AML-193 (cell line): ENCODE measurements at places on chromosomes 1 and 21.

DNA sequence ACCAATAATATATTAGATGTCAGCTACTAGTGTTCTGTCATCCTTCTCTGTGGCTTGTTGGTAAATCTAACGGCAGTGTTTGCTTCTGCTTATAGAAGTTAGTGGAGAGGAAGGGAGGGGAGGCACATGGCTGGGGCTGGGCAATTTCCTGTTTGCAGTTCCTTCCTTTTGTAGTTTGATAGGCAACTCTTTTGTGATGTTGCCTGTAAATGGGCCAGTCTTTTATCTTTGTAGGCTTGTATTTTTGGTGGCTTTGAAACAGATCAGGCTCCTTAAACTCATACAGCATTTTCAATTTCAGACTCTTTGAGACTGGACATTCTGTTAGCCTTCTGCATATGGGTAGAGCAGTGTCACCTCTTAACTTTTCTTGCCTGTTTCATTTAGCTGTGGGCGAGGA is 48.1 kb downstream of the CDC14A start:
- DNase-seq = peak; percentile 90

DNA sequence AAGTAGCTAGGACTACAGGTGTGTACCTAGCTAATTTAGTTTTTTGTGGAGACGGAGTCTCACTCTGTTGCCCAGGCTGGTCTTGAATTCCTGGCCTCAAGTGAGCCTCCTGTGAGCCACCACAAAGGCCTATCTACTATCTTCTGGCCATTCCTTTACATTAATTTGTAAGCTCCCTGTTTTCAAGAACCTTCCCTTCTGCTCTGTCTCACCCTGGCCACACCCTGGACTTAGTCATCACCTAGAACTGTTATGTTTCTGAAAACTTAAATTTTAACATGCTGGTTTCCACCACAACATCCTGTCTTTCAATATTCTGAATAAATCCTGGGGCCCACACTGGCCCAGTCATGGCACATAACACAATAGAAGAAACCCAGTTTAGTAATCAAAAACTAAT is 4.9 kb upstream of the B4GALT3 start:
- DNase-seq = no peak

- DNase-seq = no peak
Observed at GRCh38 chr1:116942344-116942743, 32.6 kb downstream of the PTGFRN start.

GRCh38 chr1:37152491-37152890 is 118.2 kb upstream of the GRIK3 start:
- DNase-seq = no peak

GRCh38 chr1:200838676-200839445 is 33.9 kb upstream of the GPR25 start:
- DNase-seq = no peak

DNA sequence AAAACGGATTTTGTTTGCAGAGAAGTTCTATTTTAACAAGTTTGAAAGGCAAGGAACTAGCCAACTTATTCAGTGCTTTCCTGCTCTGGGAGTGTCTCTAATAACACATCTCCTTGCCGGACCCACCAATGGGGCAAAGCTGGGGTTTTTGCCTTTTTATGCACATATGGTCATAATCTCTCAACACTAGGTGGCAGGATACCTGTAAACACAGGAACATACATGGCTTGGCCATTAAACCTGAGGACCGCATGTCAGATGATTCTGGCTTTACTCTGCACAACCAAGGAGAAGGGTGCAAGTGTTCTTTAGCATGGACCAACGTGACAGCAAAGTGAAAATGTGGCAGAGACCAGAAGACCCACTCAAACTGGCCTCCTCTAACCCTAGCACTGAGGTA is 4.9 kb downstream of the TMEM9 start:
- peak; percentile 37 for DNase-seq

GRCh38 chr1:97551113-97551512 is 369.7 kb downstream of the DPYD start:
- no peak for DNase-seq

- DNase-seq = no peak
Observed at GRCh38 chr1:38191461-38191860, 144.9 kb upstream of the POU3F1 start.

- no peak for DNase-seq
Observed at GRCh38 chr1:182570611-182570970, 18.5 kb downstream of the RNASEL start.

GRCh38 chr1:246954126-246954525 is 22.4 kb upstream of the AHCTF1 start:
- no peak for DNase-seq

DNA sequence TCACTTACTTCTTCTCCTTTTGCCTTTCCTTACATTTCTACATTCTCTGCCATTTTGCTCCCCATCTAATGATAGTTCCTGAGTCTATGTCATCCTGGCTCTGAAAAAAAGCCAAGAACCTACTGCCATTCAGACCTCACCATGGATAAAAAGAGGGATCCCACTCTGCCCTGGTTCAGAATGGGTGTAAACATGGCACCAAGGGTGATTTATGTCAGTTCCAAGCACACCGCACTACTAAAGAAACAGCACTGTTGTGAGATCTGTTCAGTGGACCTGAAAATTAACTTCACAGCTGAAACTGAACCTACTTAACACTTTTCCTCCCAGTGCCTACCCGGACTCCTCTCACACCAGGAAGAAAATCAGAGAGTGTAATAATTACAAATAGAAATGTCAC is 72.3 kb upstream of the NTPCR start:
- no peak for DNase-seq

GRCh38 chr1:208604295-208604694 is 360.1 kb upstream of the PLXNA2 start:
- no peak for DNase-seq

GRCh38 chr1:99659755-99660210 is 13.9 kb downstream of the PALMD start:
- no peak for DNase-seq

DNA sequence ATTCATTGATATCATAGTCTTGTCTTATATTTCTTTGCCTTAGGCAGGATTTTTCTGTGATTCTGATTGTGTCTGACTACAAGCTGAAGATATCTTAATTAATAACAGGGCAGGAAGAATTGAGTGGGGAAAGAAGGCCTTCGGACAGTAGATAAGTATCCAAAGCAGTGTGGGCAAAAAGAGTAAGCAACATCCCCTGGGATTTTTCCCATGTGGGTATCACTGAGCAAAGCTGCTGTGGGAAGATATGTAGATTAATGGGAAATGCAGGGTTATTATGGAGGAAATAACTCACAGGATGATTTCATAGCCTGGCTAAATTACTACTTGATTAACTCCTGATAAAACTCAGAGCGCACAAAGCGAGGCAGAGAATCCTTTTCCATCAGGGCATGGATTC is 55.7 kb downstream of the RGS5 start:
- no peak for DNase-seq

- DNase-seq = peak; percentile 89
Observed at GRCh38 chr1:206716870-206717673, 32.4 kb downstream of the MAPKAPK2 start.

GRCh38 chr1:185015631-185016030 is 29.7 kb upstream of the RNF2 start:
- DNase-seq = no peak

GRCh38 chr1:53688381-53689102 is 50.4 kb downstream of the GLIS1 start:
- no peak for DNase-seq

DNA sequence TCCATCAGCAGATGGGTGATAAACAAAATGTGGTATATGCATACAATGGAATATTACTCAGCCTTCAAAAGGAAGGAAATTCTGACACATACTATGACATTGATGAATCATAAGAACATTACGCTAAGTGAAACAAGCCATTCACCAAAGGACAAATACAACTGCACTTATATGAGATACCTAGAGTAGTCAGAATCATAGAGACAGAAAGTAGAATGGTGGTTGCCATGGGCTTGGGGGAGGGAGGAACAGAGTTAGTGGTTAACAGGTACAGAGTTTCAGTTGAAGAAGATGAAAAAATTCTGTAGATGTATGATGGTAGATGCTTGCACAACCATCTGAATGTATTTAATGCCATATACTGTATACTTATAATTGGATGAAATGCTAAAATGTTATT is 39.1 kb upstream of the KCNK2 start:
- DNase-seq = no peak

- no peak for DNase-seq
Observed at GRCh38 chr1:225700164-225700821, 47.4 kb upstream of the ENAH start.

GRCh38 chr1:116954440-116954839 is 44.7 kb downstream of the PTGFRN start:
- no peak for DNase-seq

- no peak for DNase-seq
Observed at GRCh38 chr1:3066826-3067225, 2.2 kb upstream of the PRDM16 start.

GRCh38 chr1:107683191-107683657 is 281.8 kb downstream of the VAV3 start:
- DNase-seq = no peak

- no peak for DNase-seq
Observed at GRCh38 chr1:241822846-241823245, 25.2 kb upstream of the EXO1 start.

DNA sequence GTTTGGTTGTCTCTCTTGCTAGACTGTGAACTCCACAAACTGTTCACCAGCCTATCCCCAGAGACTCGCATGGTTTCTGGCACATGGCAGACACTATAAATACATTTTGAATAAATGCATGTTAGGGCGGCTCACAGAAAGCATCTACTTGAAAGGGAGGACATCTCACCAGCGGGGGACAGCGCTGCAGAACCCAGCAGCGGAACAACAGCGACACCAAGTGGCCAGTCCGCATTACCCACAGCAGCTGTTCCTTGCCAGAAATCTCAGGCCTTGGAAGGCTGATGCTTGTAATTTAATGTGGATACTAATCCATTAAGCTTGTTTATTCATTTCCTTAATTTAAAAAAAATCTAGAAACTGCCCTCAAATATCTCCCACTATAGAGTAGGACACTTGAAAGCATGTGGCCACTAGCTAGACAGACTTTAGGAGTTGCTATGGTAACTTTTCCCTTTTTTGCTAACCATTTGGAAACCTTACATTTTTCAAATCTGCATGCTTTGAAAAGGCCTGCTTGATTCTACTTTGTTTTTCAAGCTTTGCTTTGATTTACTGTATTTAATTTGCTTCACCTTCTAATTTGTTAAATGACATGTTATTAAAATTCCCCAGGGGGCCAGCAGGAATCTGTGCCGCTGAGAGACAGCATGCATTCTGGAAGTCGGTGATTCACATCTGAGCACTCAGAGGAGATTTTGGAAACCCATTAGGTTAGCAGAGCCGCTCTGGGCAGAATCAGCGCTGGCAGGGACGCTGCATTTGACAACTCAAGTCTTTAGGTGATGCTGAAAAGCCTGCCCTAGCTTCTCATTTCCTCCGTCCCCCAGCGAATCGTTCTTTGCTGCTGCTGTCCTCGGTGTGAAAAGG is 63.5 kb upstream of the SSX2IP start:
- DNase-seq = peak; percentile 53

DNA sequence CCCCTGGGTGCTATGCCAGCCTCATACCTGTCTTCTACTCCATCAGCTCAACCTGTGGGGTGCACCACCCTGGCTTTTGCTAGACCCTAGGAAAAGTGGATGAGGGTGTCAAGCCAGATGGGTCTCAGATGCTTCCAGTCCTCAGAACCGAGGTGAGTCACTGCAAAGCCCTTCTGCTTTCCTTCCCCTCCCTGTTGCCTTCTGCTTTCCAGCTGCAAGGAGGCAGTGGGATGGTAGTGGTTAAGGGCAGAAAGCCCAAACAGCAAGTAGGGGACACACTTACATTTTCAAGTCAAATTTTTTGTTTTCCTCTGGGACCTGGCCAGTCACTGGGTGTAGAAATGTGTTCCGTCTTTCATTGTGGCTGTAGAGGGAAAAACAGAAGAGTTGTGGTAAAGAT is 60.7 kb upstream of the GOLT1A start:
- DNase-seq = no peak

- peak; percentile 13 for DNase-seq
Observed at GRCh38 chr1:160779626-160780397, 16.2 kb upstream of the LY9 start.

DNA sequence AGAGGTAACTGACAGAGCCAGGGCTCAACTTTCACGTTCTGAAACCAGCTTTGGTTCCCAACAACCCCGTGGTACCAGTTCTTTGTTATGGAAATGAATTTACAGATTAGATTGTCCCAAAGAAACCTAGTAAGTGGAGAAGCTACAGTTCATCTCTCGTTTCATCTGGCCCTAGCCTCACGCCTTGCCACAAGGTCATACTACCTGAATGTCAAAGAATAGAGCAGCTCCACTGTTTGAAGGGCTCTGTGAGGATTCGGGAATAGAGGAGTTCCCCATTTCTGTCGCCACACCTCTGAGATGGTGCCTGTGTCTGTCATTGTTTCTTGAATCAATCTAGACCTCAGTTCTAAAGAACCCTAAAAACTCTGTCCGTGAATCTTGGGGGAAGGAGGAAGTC is 15.0 kb upstream of the CDC42 start:
- DNase-seq = no peak

DNA sequence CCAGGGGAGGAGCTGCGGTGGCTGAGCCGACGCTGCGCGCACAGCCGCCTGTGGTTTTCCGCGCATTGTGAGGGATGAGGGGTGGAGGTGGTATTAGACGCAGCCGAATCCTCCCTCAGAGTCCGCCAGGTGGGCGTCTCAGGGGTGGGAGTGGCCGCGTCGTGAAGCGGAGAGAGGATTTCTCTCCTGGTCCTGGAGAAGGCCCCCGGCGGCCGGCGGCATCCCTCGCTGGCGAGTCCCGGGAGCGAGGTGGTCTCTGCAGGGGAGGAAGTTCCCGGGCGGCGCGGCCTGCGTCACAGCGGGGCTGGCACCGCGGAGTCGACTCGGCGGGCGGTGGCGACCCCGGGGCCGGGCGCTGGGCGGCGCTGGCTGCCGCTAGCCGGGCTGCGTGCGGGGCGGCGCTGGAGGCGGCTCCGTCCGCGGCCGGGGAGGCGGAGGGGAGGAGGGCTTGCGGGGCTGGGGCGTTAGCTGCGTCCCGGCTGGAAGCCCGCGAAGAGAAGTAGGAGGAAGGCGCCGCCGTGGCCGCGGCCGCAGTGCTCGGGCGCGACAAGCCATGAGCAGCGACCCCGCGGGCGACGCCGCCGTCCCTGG is at the start of gene LRRC8C:
Gene LRRC8C, plus strand, starts transcription at position 464 of the 591 bp plus-strand sequence. CDS start 53,354 bp downstream, outside the sequence.
- DNase-seq = peak; percentile 65

DNA sequence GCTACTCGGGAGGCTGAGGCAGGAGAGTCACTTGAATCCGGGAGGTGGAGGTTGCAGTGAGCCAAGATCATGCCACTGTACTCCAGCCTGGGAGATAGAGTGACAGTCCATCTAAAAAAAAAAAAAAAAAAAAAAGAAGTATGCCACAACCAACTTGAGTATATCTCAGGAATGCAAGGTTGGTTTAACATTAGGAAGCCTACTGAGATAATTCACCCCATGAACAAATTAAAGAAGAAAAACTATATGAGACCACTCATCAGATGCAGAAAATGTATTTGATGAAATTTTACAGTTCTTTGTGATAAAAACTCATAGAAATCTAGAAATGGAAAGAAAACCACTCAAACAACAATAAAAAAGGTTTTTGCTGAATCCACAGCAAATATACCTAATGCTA is 373.8 kb downstream of the LMO4 start:
- no peak for DNase-seq

- no peak for DNase-seq
Observed at GRCh38 chr1:53947172-53947907, 1.2 kb downstream of the LRRC42 start.

- no peak for DNase-seq
Observed at GRCh38 chr1:36123356-36123755, 1.7 kb downstream of the COL8A2 start.
